Kidney (tissue), 22 donors: ENCODE measurements at places on chromosomes 2 and 18. TPM values are rescaled to one million over a fixed set of nuclear protein-coding genes. Genes with fewer than 3 reads are reported as not detected.
A peak's percentile ranks its signal among the peaks of the same experiment; 100 is the strongest.

DNA sequence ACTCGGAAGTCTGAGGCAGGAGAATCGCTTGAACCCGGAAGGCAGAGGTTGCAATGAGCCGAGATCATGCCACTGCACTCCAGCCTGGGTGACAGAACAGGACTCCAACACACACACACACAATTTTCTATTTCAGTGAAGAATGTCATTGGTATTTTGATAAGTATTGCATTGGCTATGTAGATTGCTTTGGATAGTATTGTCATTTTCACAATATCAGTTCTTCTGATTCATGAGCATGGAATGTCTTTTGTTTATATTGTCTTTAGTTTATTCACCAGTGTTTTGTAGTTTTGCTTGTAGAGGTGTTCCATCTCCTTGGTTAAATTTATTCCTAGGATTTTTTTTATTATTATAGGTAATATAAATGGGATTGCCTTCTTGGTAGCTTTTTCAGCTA, 693.4 kb upstream of the SYT4 start:
- no peak for DNase-seq

DNA sequence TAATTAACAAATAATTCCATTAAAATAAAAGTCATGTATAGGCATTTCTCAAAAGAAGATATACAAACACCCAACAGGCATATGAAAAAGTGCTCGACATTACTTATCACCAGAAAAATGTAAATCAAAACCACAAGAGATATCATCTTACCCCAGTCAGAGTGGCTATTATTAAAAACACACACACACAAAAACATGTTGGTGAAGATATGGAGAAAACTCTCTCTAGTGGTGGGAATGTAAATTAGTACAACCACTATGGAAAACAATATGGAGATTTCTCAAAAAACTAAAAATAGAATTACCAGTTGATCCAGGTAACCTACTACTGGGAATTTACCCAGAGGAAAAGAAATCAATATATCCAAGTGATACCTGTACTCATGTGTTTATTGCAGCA, 966.3 kb upstream of the POU3F3 start:
- DNase-seq = no peak

DNA sequence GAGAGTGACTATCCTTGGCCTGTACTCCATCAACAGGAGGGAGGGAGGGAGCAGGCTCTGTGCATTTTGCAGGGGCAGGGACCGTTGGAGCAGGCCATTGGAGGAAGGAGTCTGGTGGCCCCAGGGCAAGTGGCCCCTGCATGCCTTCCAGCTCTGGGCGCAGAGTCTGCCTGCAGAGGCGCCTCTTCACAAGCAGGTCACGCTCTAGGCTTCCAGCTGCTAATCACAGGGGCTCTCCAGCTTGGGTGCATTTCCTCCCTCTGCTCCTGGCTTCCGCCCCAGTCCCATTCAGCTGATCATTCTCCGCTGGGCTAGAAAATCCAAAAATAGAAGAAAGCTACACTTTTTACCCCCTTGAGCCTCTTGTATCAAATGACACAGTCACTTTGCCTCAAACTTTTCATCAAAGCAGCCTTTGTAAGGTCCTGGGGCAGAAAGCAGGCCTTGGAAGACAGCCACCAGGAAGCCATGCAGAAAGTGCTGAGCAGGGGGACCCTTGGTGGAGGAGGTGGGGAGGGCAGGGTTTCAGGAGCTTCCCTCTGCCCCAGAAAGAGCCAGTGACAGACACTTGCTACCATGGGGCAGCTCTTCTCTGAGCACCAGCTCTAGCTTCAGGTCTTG, 11.3 kb downstream of the TMEM247 start:
- peak; percentile 55 for DNase-seq

DNA sequence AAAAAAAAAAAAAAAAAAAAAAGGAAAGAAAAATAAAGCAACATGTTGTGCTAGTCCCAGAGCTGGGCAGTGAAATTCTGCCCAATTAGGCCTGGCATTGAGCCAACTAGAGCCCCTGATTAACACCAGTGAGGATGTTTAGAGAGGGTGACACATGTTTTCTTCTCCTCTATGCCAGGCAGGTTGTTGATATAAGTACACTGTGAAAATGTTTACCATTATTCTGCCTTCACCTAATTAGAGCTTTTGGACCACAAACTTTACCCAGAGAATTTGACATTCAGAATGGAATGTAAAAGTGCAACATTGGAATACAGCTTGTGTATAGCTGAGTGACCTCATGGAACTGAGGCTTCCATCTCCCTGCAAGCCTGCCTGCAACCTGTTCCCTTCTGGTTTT, 95.9 kb upstream of the MSH2 start:
- DNase-seq = peak; percentile 21

GRCh38 chr18:46343931-46344372, 239.8 kb downstream of the HAUS1 start:
- peak; percentile 77 for DNase-seq

DNA sequence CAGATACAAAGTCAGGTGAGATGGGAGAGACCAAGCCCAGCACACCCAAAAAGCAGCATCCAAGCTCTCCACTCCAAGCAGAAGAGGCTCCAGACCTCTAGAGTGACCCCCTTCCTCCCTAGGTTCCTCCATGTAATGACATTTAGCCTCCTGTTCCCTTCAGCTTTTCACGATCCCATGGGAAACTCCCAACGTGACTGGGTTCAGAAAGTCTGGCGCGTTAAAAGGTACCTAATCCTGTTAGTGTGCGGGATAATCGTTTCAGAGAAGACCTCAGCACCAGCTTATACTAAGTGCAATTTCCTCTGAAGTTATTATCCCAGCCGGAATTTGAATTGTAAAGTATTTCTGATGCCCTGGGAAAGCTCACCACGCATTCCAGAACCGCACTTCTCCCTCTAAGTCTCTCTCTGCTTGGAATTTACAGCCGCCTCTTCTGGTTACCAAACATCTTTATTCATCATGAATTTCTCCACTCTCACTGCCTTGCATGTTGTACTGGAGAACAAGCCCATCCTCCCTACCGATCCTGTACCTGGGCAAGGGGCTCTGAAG, 46.9 kb downstream of the CCBE1 start:
- DNase-seq = no peak

DNA sequence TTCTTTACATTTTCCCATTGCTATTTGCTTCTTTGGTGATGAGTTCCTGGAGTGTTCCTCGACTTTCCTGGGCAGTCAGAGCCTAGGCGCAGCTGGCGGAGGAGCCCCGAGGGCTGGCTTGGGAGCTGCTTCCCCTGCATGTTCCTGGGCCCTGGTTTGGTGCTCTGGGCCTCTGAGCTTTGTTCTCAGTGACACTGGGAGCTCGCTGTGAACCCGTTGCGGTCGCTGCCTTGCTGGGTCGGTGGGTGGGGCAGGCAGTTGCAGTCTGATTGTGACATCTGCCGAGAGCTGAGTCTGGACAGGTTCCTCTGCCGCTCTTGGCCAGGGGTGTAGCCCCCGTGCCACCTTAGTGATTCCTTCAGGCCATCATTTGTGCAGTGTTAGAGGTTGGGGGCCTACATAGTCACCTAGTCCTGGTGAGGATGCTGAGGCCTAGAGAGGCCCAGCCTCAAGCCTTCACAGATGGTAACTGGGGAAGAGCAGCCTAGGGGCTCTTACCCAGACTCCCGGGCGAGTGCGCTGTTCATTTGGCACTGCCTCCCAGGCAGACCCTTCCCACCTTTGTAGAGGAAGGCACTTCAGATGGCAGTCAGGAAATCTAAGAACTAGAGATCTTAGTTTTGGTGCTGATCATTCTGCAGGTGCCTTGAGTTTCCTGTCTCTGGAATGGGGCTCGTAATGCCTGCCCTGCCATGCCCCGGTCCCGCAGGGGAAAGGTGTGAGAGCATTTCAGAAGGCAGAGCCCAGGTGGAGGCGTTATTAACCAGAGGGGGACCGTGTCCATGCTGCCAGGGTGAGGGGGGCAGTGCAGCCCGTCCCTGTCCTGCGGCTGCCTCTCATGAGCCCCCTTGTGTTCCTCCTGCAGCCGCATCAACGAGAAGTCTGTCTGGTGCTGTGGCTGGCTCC, 8.4 kb downstream of the ASB1 start:
- DNase-seq = no peak

DNA sequence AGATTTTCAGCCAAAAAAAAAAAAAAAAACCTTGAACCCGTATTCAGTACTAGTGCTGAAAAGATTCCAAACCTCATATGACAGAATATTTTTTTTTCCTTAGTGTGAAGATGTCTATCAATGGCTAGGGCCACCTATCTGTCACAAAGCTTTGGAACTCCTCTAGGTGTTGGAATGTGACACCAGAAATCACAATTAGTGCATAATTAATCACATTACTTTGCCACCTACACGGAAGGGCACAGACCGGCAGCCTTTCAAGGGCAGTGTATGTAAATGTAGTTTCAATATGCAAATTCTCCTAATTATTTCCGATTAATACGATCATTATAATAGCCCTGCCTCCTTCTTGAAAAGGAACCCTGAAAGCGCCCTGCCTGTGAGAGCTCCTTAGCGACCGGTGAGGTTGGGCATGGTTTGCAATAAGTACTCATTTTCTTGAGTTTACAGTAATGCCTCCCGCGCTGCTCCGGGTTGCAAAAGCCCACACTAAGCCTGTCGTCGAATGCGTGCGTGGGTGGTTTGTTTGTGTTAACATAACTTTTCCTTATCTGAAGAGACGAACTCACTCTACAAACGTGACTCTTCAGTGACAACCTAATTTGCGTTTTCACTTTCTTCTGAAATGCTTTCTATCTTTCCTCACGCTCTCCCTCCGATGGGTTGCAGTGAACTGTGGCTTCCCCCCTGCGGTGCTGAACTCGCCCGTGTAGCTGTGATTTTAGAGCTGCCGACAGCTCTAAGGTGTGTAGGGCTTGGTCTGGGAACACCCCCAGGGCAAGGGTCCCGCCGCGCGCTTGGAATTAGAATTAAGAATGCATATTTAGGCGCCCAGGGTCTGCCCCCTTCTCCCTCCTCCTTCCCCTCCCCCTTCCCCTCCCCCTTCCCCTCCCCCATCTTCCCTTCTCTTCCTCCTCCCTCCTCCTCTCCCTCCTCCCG, 765 bp upstream of the ID2 start:
- peak; percentile 88 for DNase-seq

- no peak for DNase-seq
These were observed 49.1 kb upstream of the ZNF638 start for GRCh38 chr2:71282493-71282892.

DNA sequence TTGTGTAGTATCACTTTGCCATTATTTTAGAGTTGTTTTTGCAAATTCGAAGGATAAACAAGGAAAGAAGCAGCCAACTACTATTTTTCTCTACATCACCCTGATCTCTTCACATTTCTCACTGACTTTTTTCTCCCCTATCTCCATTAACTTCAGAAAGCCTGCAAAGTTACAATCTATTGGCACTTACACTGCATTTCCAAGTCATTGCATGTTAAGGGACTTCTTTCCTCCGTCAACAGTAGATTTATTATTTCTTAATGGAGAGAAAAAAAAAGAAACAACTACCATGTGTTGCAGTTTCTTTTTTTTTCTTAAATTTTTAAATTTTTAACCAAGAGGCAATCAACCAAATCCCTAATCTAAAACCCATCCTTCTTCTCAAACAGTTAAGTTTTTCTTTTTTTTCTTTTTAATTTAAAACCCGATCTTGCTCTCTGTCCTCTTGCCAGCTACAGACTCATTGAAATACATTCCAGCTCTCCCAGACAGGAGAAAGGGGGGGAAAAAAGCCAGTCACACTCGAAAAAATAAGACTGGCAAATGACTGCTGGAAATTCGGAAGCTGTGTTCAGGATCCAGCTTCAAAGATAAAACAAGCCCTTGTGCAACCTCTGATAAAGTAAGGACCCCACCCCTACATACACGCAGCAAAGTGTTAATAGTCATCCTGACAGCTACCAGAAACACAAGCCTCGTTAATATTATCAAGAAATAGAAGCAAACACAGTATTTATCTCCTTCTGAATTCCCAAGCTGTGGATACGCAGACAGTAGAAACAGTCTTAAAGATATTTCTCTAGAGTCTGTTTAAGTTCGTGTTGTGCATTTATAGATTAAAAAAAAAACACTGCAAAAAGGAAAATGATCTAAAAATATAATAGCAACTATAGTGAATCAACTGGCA, 1.3 kb downstream of the LRRTM4 start:
- DNase-seq = peak; percentile 31

DNA sequence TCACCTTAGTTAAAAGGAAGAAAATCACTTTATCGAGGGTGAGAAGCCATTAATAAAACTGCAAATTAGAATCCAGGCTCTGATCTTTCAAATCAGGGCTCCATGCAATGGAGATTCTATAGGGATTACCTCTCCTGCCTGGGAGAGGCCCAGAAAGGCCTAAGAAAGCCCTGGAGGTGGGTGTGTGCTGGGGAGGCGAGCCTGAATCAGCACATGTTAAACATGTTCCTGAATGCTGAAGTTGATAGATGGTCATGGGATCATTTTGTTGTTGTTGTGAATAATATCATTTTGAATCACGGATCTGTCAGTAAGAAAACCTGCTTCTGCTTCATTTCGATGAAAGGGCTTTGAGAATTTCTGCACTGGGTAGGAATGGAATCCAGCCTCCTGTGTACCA, 254.3 kb downstream of the ACKR3 start:
- DNase-seq = no peak

- no peak for DNase-seq
These were observed 134.1 kb upstream of the SERPINE2 start for GRCh38 chr2:224173210-224173609.

DNA sequence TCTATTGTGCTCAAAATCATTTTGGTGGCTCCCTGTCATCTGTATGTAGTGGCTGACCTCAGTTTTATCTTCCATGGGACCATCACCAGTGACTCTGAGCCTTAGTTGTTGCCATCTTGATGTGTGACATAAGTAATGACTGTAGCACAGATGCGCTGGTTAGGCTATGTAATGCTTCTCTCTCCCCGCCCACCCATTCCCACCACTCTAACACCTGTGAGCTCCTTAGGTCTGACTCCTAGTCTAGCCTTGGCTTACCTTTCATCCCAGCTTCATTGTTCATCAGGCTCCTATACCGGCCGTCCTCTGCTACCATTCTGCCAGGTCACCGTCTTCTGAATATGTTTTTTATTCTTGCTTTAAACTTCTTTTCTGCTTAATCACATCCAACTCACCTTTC, 17.2 kb downstream of the MYO1B start:
- no peak for DNase-seq

- DNase-seq = peak; percentile 80
These were observed 2.3 kb downstream of the ZNF513 start for GRCh38 chr2:27378096-27378808.

Gene SPOPL
- 23.1 TPM for total RNA-seq

Gene EPG5
- total RNA-seq = 32.5 TPM

Gene TNFRSF11A
- 5.4 TPM for total RNA-seq

Gene SOCS6
- total RNA-seq = 18.7 TPM

Gene IL36B
- not detected for total RNA-seq

Gene NEMP2
- total RNA-seq = 5.2 TPM
